ENCODE measurements at places on chromosomes 16 and 17.

DNA sequence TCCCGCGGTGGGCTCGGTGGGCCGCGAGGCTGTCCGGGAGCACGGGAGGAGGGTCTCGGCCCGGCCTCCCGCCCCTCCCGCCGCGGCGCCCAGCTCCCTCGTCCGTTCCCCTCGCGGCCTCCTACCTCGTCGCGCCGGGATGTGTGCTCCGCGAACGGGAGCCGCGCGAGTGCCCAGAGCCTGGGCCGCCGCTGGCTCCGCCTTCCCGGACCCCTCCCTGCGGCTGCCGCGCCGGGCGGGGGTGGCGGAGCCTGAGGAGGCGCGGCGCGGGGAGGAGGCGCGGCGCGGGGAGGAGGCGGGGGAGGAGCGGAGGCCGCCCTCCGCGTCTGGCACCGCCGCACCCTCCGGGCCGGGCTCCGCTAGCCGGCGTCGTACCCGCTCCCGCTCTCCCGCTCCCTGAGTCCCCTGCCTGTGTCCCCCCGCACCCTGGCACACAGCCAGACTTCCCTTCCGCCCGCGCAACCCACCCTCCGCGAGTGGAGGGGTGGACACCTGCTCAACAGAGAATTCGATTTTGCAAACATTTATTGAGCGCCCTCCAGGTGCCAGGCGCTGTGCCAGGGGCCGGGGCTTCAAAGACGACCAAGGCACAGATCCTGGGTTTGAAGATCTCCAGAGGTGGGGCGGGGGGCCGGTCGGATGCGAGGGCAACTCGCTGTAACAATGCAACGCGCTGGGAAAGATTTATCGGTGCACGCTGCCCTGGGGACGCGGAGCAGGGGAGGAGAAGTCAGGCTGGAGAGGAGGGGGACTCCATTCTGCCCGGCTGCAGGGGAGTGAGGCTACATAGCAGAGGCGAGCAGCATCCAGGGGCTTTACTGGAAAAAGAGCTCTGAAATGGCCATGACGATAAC lies at the start of gene MPP3:
Gene MPP3, minus strand, starts transcription at position 171 of the 854 bp plus-strand sequence. CDS start 1,240 bp downstream, outside the sequence.
- peak; percentile 41 for DNase-seq

GRCh38 chr16:89909777-89910716 lies 8.6 kb upstream of the MC1R start:
- DNase-seq = peak; percentile 89

GRCh38 chr16:3458278-3458851 lies 14.9 kb downstream of the NAA60 start:
- no peak for DNase-seq

DNA sequence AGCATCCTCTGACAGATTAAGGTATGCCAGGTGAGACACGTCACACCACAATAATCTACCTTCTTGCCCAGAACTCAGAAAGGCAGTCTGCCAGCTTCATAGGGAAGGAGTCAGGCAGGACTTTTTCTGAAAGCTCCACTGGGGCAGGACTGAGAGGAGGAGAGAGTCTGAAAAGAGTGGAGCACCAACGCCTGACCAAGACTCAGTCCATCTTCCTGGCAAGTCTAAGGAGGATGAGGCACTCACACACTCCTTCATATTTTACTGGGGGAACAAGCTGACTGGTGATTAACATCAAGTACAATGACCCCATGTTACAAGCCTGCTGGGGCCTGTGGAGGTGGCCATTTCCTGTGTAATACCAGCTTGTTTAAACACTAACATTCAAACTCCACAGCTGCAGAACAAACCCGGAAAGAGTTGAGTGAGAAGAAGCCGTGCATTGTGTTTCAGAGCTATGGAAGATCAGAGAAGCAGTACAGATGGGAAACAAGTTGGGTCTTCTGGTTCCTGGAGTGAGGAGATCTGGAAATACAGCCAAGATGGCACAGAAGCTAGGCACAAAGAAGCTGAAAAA lies 122.4 kb downstream of the HIC1 start:
- DNase-seq = no peak

DNA sequence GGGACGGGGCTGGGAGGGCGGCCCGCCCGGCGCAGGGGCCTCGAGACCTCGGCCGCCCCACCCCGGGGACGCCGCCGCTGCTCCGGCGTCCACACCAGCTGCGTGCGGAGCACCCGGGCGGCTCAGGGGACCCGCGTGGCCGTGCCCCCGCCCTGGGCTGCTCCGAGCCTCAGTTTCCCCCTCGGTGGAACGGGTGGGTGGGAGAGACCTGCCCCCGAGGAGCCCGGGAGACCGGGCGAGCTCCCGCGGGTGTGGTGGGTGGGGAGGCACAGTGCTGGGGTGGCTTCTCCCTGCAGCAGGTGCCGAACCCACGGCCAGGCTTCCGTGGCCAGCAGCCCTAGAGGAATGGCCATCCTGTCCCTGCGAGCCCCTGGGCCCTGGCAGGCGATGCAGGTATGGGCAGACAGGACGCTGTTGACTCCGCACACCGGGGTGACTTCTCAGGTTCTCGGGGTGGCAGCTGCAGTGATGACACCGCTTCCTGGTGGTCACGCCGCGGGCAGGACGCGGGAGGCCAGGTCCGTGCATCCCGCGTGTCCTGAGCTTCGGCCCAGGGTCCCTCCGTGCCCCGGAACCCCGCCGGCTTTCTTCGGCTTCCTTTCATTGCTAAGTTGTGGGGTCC lies 677 bp downstream of the DEF8 start:
- no peak for DNase-seq

GRCh38 chr17:13460261-13461000 lies 141.3 kb downstream of the HS3ST3A1 start:
- no peak for DNase-seq

DNA sequence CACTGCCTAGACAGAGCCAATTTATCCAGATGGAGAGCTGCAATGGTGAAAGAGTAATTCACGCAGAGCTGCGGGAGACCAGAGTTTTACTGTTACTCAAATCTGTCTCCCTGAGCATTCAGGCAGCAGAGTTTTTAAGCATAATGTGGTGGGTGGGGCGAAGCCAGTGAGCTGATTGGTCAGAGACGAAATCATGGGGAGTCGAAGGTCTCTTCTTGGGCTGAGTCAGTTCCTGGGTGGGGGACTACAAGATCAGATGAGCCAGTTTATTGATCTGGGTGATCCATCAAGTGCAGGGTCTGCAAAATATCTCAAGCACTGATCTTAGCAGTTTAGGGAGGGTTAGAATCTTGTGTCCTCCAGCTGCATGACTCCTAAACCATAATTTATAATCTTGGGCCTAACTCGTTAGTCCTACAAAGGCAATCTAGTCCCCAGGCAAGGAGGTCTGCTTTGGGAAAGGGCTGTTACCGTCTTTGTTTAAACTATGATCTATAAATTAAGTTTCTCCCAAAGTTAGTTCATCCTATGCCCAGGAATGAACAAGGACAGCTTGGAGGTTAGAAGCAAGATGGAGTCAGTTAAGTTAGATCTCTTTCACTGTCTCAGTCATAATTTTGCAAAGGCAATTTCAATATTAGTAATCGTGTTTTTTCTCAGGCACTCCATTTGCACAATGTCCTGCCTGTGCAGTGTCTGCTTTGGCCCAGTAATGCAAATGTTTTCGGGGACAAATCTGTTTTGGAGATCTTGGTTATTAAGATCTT lies 27.0 kb downstream of the PIGL start:
- no peak for DNase-seq
